ENCODE measurements at places on chromosomes 6 and 20.

DNA sequence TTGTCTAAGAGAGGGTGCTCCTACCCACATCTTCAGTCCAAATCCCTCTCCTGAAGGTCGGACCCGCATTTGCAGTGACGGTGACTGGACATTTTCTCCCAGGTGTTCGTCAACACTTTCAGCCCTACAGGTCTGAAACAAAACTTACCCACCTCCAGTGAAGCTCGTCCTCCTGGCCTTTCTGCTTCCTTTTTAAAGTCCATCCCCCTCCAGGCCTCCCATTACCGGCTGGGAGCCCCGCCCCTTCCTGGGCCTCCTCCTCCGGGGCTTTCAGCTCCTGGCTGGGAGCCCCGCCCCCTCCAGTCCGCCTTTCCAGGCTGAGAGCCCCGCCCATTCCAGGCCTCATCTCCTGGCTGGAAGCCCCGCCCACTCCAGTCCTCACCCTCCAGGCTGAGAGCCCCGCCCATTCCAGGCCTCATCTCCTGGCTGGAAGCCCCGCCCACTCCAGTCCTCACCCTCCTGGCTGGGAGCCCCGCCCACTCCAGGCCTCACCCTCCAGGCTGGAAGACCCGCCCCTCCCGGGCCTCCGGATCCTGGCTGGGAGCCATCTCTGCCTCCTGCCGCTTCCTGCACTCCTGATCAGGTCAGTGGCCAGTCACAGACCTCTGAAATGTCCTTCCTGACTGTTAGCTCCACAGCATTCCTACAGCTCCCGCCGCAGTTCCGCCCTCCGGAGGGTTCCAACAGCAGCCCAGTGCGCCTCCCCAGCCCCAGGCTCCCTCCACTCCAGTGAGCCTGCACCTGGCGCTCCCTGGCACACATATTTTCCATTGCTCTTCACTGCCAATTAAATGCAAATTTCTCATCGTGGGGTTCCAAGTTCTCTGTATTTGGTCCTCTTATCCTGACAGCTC is 98.5 kb downstream of the LY86 start:
- peak; percentile 78 for DNase-seq

- no peak for DNase-seq
Measured at GRCh38 chr6:158624684-158625682, 19.6 kb downstream of the DYNLT1 start.

DNA sequence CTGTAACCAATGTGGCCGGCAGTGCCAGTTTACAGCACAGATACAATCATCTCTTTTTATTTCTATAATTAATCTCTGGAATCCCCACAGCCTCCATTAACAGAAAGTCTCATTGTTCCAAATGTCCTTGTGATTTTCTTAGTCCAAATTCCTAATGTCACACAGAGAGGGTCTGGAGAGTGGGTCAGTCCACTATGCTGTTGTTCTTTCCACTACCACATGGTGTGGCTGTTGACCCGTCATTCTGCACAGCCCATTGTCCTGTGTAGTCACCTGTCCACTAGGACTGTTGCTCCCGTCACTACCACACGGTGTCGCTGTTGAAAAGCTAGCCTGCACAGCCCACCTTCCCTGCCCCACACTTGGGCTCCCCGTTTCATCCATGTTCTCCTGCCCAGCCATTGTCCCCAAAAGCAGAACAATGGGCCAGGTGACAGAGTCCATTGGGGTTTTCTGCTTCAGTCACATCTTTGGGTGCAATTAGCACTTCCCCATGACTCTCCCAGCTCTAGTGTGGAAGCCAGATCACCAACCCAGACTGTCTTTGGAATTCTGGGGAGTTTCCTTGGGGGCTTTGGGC is 8.6 kb upstream of the LBP start:
- DNase-seq: no peak

GRCh38 chr6:125804264-125804663 is 13.5 kb downstream of the NCOA7 start:
- no peak for DNase-seq

GRCh38 chr6:106490974-106491373 is 130.5 kb downstream of the CRYBG1 start:
- DNase-seq: no peak

DNA sequence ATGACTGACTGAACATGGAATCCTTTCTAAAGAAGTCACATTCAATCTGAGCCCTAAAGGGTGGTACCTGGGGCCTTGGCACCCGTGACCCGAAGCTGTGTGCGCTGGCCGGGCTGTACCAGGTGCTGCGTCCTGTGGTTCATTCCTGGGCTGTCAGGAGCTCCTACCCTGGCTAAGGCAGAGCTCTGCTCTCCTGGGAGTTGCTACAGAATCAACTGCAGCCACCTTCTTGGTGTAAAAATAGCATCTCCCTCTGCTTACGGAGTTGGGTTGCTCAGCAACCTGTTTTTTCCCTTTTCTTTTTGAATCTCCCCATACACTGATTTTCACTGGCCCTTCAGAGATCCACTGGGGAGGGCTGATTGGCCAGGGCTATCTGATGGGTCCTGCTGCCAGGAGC is 236.6 kb upstream of the PDE10A start:
- DNase-seq: no peak

GRCh38 chr20:63154395-63154794 is 61.5 kb downstream of the YTHDF1 start:
- DNase-seq: no peak

DNA sequence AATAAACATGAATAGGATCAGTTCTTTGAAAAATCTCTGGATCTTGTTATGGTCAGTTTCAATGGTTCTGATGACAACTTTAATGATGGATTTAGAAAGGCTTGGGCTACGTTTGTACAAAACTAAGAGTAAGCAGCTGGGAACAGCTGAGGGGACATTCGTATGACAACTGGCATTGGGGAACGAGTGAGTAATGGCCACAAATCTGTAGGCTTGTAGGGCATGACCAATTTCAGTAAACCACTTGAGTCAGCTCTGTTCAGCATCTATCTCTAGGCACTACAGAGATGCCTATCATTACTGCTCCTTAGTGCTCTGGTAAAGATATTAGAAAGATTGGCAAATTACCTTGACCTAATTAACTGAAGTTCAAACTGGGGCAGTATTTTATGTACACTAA is 1375.6 kb downstream of the EPHA7 start:
- DNase-seq: no peak

DNA sequence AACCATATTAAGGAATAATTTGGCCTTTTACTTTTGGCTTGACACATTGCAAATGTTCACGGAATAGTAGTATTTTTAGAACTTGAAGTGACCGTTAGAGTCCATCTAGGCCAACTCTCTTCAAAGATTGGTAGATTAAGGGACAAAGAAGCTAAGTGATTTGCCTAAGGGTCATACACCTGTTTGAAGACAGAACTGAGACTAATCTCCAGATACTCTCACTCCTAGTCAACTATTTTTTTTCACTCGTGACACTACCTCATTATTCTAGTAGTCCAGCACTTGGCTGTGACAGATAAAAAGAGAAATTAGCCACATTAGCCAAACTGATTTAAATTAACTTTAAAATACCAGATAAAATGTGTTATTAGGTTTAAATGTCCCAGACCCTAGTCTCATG is 10.6 kb downstream of the ACSS2 start:
- no peak for DNase-seq

DNA sequence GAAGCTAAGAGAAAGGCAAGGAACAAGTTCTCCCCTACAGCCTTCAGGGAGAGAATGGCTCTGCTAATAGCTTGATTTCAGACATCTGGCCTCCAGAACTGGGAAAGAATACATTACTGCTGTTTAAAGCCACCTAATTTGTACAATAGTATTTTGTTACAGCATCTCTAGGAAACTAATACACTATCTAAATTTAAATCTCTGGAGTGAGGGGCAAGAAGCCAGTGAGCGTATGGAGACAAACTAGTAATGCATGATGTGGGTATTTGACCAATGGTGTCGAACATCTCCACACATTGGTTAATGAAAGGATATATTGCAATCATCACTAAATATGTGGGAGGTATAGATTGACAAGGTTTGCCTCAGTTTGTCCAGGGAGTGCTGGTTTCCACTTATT is 451.5 kb downstream of the EPM2A start:
- DNase-seq: no peak

- DNase-seq: no peak
Measured at GRCh38 chr6:33061987-33062386, 11.5 kb downstream of the HLA-DPA1 start.

DNA sequence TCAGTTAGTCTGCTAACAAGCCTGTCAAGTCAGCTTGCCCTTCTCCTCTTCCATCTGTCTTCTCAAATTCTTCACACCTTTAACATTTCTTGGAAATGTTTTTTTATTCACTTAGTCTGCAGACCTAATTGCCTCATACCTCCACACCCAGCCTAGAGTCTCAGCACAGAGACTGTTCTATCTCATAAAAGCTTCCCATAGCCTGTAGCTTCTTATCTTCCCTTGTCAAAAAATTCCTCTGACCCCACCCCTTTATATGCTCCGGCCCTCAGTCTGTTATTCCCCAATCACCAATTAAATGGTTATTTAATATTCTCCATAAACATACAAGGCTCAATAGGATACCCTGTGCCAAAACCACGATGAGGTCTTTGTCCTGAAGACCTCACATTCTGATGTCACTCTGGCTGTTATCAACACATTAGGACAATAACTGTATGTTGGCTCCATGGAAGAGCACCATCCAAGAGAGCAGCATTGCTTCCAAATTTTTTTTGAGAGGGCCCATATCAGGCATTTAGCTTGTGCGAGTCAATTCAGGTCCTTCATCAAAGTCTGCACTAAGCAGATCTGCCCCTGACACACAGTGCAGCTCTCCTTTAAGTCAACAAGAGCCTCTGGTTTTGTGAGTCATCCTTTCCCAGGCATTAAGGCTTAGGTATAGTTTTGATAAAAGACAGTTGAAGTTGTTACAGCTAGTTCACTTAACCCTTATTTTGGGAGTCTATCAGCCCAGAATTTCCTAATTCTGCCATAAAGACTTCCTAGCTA is 83.2 kb upstream of the TBX18 start:
- DNase-seq: no peak

GRCh38 chr6:10763006-10763405 is 15.4 kb downstream of the TMEM14B start:
- DNase-seq: no peak

DNA sequence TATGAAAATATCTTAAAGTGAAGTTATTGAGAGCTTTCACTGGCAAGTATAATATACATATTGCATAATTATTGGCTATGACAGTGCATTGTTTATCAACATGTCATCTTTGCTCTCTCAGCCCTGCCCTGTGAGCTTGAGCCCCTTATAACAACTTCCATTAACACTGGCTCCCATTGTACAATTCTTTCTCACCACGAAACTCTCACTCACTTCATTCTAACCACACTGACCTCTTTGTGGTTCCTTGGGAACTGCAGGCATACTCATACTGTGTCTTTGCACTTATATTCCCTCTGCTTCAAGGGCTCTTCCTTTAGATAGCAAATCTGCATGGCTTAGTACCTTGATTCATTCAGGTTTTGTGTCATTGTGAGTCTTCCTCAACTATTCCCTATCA is 411.8 kb downstream of the CDKAL1 start:
- DNase-seq: no peak

GRCh38 chr20:1802385-1803060 is 92.7 kb upstream of the SIRPA start:
- no peak for DNase-seq

DNA sequence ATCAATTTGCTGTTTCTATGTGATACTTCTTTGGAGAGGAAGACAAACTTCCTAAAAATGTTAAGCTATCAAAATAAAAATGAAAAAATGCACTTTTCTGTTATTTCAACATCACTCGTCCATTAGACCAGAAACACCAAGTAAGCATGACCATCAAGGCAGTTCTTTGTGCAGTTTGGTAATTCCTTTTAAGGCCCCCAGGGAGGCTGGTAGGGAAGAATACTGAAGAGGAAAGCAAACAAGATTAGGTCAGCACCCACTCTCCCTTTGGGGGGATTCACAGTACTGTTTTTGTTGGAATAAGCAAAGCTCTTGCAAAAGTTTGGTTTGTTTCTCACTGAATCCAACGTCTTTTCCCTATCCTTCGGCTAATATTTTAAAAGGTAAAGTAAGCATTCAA is 206.8 kb upstream of the SLC35B3 start:
- DNase-seq: no peak

DNA sequence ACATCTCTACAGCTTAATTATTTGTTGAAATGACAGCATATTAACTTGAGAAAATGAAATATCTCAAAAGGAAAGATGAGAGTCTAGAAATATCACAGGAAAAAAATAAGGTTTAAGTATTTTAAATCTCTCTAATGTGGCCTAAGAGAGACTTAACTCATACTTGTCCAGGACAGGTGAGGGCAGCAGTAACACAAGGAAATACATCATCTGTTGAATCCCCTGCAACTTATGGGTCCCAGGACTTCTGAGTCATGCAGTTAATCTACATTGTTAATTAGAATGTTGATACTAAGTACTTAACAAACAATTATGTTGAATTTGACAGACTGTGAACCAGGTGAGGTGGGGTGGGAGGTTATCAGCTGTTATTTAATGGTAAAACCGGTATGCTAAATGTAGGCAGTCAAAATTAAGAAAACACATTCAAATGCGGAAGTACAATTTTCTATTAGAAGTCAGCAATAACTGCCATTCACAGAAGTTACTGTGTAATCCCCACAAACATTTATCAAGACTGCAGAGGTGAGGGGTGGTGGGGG is 87.9 kb downstream of the CEP57L1 start:
- DNase-seq: no peak

- DNase-seq: no peak
Measured at GRCh38 chr6:195861-196360, 96.4 kb upstream of the DUSP22 start.

DNA sequence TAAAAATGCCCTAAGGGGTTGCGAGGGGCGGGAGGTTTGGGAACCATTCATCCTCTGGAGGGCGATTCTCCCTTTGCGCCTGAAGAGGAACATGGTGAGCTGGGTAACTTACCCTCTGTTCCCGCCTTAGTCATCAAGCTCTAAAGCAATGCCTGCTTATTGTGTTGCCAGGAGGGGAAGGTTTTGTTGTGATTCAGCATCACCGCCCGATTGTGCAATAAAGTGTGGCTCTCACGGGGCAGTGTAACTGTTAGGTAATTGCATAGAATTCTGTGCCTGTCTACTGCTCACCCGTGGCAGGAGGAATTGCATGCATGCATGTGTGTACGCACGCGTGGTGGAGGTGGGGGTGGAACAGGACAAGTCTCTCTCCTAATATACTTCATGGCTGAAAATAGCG is 95.5 kb upstream of the AGPAT4 start:
- no peak for DNase-seq

- DNase-seq: no peak
Measured at GRCh38 chr20:36335206-36335870, 29.2 kb downstream of the DLGAP4 start.

DNA sequence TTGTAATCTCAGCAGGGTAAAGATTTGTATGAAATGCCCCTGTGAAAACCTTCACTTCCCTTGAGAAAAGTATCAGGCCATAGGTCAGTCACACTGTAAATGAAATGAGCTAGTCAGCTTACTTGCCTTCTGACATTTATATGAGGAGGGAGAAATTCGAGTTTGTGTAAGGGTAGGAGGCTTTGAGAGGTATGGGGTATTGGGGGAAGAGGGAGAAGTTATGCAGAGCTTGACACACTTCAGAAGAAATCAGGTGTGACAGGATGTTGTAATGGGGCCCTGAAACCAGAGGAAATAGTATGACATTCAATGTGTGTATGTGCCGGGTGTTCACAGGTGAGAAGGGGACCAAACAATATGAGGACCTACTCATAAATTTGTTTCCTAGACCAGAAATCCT is 64.2 kb upstream of the CCN6 start:
- DNase-seq: no peak
